ENCODE measurements at places on chromosomes 12 and 14. TPM values are rescaled to one million over a fixed set of nuclear protein-coding genes. Genes with fewer than 3 reads are reported as not detected.
A peak's percentile ranks its signal among the peaks of the same experiment; 100 is the strongest.

DNA sequence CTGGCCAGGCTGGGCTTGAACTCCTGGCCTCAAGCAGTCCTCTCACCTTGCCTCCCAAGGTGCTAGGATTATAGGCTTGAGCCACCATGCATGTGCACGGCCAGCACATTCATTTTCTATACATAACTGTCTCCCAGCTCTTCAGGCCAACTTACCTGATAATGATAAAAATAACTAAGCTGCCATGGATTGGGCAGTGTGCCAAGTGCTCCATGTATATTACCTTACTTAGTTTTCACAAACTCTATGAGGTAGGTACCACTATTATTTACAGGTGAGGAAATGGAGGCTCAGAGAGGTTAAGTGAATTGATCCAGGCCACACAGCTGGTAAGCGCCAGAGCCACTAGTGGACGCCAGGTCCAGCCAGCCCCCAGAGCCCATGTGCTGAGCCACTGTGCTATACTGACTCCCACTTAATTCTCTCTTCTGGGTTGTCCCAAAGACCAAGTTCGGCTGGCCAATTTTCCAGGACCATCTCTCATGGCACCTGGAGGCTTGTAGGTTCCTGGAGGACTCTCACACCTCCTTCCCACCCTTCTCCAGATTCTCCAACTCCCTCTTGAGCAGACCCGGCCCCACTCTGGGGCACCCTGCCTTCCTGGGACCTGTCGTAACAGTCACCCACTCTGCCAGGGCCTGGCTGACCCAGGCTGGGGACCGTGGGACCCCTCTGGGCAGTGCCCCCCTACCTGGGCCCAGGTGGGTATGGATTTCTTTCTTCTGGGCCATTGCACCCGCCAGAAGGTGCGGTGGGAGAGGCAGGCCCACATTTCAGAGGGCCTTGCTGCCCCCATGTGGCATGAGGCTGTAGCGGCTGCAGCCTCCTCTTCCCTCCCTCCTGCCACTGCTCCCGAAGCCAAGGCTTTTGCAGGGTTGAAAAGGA lies 30.2 kb upstream of the CIPC start:
- peak; percentile 22 for DNase-seq

Gene RNU7-1
- total RNA-seq: not detected

DNA sequence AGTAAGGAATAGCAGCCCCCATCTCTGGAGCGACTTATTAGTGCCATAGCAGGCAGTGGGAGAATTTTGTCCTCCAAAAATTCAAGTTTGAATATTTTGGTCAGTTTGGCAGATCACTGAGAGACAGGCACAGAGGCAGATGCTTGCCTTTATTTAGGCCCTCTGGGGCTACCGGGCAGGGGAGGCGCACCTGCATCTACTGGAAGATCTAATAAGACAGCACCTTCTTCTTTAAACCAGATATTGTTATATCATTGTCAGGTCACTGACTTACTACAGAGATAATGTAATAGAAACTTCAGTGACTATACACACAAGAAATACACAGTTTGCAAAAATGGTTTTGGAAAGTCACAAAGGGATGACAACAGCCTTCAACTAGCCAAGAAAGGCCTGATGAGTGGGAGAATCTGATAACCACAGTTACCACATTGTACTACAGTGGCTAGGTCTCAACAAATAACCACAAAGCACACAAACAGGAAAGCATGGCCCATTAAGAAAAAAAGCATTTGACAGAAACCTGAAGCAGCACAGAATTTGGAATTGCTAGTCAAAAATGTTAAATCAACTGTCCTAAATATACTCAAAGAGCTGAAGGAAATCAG lies 56.8 kb downstream of the CDK17 start:
- DNase-seq: no peak

Gene PLEKHH1
- total RNA-seq: 6.7 TPM

- DNase-seq: no peak
Measured at GRCh38 chr14:77103951-77104350, 5.9 kb downstream of the CIPC start.

- no peak for DNase-seq
Measured at GRCh38 chr12:43287706-43288383, 264.2 kb downstream of the ADAMTS20 start.

Gene SLC6A15
- total RNA-seq: 0.36 TPM

- DNase-seq: no peak
Measured at GRCh38 chr12:1369938-1370500, 224.4 kb downstream of the FBXL14 start.

Gene SDR9C7
- total RNA-seq: not detected

DNA sequence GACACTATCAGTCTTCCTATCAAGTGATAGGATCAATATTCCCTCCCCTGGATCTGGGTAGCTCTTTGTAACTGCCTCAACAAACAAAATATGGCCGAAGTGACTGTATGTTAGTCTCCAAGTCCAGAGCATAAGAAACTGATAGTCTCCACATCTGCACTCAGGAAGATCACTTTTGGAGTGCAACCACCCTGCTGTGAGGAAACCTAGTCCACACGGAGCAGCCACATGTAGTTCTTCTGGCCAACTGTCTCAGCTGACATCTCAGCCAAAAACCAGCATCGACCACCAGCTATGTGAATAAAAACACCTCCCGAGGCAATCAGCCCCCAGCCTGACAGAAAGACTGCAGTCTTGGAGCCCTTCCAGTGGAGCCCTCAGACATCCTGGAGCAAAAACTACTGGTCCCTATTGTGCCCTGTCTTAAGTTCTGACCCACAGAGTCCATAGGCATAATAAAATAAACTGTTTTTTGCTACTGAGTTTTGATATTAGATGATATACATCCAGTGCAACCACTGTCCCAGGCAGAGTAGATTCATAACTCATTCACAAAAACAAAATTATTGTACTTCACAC lies 143.8 kb downstream of the MED13L start:
- no peak for DNase-seq

GRCh38 chr12:104694711-104695110 lies 238.0 kb downstream of the CHST11 start:
- no peak for DNase-seq

Gene GALNT16
- 0.72 TPM for total RNA-seq

Gene OLR1
- total RNA-seq: 0.74 TPM

DNA sequence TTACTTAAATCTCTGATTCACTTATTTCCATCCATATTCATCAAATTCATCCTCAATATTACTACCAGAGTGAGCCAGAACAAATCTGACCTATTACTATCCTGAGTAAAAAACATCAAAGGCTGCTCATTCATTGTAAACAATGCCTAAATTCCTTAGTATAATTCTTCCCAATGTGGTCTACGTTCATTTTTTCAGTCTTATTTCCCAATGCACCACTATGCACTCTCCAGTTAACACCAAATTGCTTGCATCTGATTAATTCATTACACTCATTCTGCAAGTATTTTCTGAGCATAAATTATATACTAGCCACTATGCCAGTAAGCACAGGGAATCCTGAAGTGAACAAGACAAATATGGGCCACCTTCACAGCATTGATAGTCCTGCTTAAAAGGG lies 110.0 kb downstream of the EPS8 start:
- no peak for DNase-seq

- no peak for DNase-seq
Measured at GRCh38 chr14:92798811-92799210, 4.7 kb downstream of the GOLGA5 start.

Gene HOXC4
- 22.7 TPM for total RNA-seq

GRCh38 chr14:95317817-95318343 lies 1.8 kb downstream of the CLMN start:
- DNase-seq: no peak

DNA sequence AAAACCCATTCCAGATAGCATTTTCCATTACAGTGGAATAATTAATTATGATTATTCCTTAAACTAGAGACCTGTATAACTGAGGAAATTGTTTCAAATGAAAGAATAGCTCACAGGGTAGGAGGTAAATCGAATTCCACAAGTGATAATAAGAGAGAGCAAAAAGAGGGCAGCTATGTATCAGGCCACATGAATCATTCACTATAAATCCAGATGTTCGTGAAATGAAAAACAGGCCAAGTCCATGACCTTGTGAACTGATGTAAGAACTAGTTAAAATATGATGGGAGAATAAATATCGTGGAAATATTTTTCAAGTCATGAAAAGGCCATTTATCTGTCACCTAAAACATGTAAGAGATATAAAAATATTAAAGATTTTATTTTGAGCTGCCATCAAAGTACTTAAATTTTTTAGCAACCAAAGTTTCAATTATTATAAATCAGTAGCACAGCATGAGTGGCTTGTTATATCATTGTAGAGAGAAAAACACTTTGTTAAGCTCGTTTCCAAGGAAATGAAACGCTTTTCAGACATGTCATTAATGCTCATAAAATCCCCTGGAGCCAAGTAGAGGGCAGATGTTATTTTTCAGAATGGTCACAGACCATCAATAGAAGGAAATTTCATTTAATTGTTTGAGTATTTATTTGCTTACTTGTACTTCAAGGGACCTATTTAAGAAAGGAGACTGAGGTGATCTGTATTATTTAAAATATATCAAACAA lies 120.6 kb upstream of the CDKN3 start:
- DNase-seq: no peak

DNA sequence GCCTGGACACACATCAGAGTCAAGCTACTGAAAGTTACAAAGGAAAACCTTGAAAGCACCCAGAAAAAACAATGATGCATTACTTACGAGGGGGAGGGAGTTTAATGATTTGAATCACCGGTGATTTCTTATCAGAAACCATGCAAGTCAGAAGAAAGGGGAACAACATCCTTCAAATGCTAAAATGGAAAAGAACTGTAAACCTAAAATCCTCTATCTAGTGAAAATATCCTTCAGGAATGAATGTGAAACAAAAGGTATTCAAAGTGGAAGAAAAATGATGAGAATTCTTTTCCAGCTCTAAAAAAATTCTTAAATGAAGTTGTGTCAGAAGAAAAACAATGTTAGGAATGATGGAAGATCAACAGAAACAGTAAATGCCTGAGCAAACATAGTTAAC lies 16.8 kb downstream of the SCAF11 start:
- no peak for DNase-seq

- no peak for DNase-seq
Measured at GRCh38 chr14:98924046-98924445, 348.0 kb downstream of the BCL11B start.

DNA sequence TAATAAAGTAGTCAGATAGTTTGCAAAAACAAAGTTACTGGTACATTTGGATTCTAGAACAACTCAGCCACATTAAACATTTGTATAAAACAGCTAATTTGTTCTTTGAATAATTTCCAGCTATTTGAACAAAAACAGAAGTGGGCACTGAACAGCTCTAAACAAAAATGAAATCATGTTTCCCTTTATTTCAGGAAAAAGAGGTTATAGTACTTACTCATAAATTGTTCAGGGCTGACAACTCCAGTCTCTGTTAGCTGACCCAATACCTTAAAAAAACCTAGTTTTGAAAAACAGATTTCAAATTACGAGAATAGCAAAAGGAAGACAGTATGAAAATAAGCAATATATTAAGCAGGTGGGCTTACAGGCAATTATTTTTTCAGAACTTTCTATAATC lies 8.2 kb downstream of the GNPNAT1 start:
- no peak for DNase-seq

DNA sequence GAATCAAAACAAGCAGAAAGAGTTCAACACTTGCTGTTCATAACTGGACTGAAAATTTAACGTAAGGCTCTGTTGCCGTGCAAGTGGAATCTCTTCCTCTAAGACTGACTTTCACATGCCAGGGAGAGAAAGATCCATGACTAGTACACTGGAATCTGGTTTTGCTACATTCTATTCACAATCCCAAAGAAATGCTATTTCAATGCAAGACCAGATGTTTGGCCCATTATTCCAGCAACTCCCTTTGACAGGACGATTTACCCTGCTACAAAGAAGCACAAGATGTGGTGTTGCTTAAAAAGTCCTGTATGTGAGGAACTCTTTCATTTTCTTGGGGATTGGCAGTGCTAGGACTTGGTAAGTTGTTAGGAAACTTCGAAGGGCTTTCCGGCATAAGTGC lies 17.4 kb downstream of the RFC5 start:
- no peak for DNase-seq

Gene SPTB
- total RNA-seq: 0.13 TPM

DNA sequence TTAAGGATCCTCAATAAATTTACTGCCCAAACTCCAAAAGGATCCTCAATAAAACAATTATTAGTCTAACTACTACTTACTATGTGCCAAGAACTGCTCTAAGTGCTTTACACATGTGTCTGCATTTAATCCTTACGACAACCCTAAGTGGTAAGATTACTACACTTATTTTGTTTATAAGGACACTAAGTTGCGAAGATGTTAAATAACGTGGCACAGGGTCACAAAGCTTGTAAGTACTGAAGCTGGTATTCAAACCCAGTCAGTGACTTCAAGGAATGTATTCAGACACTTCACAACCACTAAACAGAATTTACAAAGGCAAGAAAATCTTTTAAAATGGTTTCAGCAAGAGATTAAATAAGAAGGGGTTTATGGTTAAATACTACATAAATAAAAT lies 13.0 kb downstream of the FERMT2 start:
- DNase-seq: no peak

DNA sequence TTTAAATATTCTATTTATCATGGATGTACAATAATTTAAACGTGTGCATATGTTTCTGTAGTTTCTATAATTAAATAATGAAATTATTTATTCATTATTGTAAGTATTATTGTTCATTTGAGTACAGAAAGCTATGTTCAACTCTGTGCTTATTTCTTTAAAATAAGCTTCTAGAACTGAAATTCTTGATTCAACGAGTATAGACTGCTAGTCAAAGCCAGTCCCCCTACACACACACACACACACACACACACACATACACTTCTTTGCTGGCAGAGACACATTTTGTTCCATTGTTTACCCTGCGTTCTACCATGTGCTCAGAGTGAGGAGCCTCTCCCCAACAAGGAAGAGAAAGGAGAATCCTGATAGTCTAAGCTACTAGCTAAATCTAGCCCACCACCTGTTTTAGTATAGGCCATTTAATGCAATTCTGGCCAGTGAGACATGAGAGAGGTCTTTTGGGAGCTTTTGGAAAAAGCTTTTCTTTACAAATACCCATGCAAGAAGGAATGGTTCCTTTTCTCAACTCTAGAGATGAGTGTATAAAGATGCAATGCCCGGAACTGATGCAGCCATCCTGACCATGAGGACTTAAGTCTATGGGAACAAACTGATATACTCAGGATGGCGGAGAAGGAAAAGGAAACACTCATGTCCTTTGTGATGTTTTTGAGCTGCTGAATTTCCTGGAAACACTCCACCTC lies 161.4 kb downstream of the NDUFA12 start:
- DNase-seq: no peak

Gene RNASE4
- 3.3 TPM for total RNA-seq

Gene KRT75
- 0.15 TPM for total RNA-seq

- DNase-seq: no peak
Measured at GRCh38 chr14:56057767-56058166, 60.4 kb upstream of the PELI2 start.

Gene CACNA2D4
- total RNA-seq: 0.15 TPM

- DNase-seq: no peak
Measured at GRCh38 chr14:93002851-93003298, 79.9 kb downstream of the CHGA start.

DNA sequence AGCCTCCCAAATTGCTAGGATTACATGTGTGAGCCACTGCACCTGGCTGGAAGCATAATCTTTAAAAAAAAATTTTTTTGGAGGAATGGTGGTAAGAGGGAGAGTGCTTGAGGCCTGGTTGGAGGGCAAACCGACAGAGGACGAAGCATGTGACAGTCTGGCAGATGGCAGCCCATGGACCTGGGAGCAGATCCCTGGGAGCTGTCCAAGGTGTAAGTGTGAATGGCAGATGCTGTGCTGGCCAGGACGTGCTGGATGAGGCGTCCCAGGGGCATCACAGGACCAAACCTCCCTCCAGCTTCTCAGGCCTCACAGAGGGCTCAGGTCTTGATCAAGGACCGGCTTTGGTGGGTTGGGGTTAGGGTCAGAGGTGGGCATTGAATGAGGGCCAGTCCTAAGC lies 128.4 kb upstream of the NCOR2 start:
- no peak for DNase-seq

Gene PLEKHD1
- 0.08 TPM for total RNA-seq

Data from Panc1 (cell line).